ENCODE measurements at places on chromosomes 12 and 14. TPM values are rescaled to one million over a fixed set of nuclear protein-coding genes. Genes with fewer than 3 reads are reported as not detected.

The CPNE6 gene
- not detected for total RNA-seq

The TAS2R30 gene
- total RNA-seq: 0.72 TPM

The KRT75 gene
- not detected for total RNA-seq

The C12orf54 gene
- not detected for total RNA-seq

The FGF6 gene
- total RNA-seq: not detected

The DPF3 gene
- total RNA-seq: 28.7 TPM

DNA sequence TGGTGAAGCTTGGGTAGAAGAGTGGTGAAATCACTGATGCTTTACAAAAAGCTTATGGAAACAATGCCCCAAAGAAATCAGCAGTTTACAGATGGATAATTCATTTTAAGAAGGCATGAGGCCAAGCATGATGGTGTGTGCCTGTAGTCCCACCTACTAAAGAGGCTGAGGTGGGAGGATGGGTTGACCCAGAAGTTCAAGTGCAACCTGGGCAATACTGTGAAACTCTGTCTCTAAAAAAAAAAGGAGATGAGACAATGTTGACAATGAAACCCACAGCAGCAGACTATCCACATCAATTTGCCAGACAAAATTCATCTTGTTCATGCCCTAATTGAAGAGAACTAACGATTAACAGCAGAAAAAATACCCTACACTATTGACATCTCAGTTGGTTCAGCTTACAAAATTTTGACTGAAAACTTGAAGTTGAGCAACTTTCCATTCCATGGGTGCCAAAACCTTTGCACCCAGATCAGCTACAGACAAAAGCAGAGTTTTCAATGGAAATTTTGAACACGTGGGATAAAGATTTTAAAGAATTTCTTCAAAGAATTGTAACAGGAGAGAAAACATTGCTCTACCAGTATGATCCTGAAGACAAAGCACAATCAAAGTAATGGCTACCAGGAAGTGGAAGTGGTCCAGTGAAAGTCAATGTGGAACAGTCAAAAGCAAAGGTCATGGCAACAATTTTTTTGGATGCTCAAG, 26.7 kb downstream of the BTG1 start:
- no peak for DNase-seq

DNA sequence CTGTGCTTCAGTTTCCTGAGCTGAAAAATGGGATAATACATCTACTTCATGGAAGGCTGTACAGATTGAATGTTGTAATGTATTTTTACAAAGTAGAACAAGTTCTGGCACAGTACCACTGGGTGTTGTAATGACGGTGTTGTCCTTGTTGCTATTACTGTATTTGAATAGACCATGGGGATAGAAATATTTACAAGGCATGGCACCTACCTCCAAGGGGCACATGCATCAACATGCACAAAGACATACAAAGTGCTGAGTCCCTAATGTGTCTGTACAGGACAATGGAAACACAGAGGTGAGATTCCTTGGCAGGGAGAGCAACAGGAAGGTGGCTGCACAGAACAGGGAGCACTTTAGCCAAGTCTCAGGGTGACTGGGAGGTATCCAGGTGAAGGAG, 930.6 kb upstream of the TMEM132C start:
- no peak for DNase-seq

- no peak for DNase-seq
Measured at GRCh38 chr12:104710940-104711689, 247.0 kb downstream of the SLC41A2 start.

DNA sequence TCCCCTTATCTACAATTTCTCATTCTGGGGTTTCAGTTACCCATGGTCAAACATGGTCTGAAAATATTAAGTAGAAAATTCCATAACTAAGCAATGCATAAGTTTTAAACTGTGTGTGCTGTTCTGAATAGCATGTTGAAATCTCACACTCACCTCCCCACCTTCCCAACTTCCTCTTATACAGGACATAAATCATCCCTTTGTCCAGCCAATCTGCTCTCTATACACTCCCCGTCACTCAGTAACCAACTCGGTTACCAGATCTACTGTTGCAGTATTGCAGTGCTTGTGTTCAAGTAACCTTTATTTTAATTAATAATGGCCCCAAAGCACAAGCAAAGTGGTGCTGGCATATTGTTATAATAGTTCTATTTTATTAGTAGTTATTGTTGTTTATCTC, 420.5 kb downstream of the GXYLT1 start:
- DNase-seq: no peak

Measured in left ventricle myocardium superior (tissue), 1 donor.